ENCODE measurements at places on chromosomes 1 and 21.

GRCh38 chr1:36425791-36426190 is 24.5 kb downstream of the OSCP1 start:
- DNase-seq: no peak

DNA sequence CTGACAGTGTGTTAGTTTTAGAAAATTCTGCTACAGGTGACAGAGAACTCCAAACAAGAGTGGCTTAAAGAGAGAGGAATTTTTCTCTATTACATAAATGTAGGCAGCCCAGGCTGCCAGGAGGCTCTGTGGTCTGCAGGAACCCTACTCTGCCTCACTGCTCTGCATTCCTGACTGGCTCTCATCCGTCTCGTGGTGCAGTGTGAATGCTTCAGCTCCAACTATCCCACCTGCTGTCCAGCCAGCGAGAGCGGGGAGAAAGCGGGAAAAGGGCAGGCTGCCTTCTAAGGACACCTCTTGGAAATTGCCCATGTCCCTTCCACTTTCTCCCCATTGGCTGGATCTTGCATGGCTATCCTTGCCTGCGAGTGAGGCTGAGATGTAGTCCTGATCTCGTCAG is 131.3 kb downstream of the PEX14 start:
- DNase-seq: no peak

DNA sequence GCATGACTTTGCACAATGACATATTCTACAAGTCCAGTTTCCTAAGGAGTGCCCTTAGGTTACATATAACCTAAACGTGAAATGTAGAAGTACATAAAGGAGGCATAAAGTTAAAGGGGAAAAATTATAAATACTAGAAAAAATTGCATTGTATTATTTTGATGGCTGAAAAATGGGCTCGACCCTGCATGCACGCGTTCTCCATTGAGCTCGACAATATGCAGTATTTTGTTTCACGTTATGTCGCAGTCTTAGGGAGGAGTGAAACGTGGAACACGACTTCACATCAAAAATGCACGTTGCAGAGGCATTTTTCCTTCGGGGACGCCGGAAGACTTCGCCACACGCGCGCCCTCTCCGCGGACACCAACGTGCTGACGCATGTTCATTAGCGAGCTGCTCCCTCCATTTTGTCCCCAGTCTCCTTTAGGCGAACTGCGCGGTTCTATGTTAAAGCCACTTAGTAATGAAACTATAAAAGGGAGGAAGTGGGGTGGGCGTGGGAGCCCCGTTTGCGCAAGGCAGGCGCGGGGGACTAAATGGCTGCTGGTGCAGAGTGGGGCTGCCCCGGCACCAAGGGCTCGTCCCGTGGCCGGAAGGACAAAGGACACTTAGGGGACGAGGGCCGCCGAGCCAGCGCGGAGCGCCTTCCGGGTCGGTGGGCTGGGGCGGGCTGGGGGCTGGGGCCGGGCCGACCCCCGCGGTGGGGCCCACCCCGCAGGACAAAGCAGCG is 749 bp upstream of the COX20 start:
- peak; percentile 94 for DNase-seq

DNA sequence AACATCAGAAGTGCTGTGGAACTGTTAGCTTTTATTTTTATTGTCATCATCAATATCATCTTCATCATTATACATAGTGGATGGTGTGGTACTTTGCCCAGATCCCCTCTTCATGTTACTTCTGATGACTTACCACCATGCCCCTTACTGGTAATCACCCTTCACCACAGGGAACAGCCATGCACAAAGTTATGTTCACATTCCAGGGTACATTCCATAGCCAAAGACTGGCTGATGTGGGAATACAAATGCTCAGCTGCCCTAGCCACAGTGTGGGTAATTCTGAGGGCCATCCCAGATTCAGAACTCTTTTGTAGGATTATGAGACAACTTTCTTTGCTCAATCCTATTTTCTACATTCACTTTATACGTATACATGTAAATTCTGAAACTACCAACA is 691.3 kb upstream of the CXADR start:
- DNase-seq: no peak

- DNase-seq: no peak
These were observed 3.2 kb upstream of the OLFML2B start for GRCh38 chr1:162026881-162027280.

DNA sequence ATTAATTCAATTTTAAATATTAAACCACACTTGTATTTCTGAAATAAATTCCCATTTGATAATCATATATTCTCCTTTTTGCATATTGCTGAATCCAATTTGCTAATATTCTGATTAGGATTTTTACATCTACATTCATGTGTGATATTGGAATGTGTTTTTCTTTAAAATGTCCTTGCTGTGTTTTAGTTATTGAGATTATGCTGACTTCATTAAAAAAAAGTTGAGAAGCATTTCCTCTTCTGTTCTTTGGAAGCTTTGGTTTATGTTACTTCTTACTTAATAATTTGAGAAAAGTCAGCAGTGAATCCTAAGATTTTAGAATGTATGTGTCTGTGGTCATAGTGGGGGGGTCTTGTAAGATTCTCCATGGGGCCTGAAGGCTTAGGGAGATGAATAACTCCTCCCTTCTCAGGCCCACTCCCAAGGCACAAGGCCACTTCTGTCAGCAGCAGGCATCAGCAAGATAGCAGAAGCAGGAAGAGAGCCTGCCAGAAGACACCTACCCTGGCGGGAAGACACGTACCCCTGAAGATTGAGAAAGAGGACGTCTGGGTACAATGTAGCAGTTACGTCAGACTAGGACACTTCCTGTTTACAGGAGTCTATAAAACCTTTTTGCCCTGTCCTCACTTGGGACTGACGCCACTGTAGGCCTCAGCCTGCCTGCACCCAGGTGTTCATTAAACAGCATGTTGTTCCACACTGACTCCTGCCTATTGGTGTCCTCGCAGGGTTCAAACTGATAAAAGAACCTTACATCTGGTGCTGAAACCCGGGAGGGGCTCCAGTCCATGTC is 56.9 kb downstream of the ODF2L start:
- DNase-seq: no peak

- no peak for DNase-seq
These were observed 25.0 kb downstream of the LAMB3 start for GRCh38 chr1:209627027-209627731.

GRCh38 chr1:11357276-11357675 is 84.3 kb downstream of the UBIAD1 start:
- no peak for DNase-seq

- peak; percentile 9 for DNase-seq
These were observed 140.2 kb upstream of the HOOK1 start for GRCh38 chr1:59674595-59674994.

GRCh38 chr1:223760833-223761232 is 48.5 kb downstream of the CAPN2 start:
- DNase-seq: no peak

Measured in CD4-positive, alpha-beta T cell treated with Interleukin-21 for 1 hour (primary cell).